ENCODE measurements at places on chromosomes 12 and 14.

- no peak for DNase-seq
These were observed 92.5 kb downstream of the DPF3 start for GRCh38 chr14:72801381-72801812.

DNA sequence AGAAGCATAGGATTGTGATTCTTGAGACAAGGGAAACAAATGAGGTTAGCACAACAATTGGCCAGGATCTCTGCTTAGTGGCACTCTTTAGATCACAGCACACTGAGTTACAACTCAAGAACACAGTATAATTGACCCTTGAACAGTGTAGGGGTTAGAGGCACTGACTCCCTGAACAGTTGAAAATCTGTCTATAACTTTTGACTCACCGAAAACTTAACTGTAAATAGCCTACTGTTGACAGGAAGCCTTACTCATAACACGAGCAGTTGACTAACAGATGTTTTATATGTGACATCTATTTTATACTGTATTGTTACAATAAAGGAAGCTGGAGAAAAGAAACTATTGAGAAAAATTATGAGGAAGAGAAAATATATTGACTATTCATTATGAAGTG is 296.1 kb downstream of the RERGL start:
- DNase-seq, result no peak

GRCh38 chr12:12007713-12008231 is 63.0 kb upstream of the BCL2L14 start:
- DNase-seq, result no peak

GRCh38 chr12:123391546-123392343 is 7.8 kb downstream of the KMT5A start:
- no peak for DNase-seq

- DNase-seq, result no peak
These were observed 236.3 kb upstream of the NAV3 start for GRCh38 chr12:77594366-77594765.

GRCh38 chr12:109625749-109626377 is 52.3 kb downstream of the MVK start:
- DNase-seq, result no peak

DNA sequence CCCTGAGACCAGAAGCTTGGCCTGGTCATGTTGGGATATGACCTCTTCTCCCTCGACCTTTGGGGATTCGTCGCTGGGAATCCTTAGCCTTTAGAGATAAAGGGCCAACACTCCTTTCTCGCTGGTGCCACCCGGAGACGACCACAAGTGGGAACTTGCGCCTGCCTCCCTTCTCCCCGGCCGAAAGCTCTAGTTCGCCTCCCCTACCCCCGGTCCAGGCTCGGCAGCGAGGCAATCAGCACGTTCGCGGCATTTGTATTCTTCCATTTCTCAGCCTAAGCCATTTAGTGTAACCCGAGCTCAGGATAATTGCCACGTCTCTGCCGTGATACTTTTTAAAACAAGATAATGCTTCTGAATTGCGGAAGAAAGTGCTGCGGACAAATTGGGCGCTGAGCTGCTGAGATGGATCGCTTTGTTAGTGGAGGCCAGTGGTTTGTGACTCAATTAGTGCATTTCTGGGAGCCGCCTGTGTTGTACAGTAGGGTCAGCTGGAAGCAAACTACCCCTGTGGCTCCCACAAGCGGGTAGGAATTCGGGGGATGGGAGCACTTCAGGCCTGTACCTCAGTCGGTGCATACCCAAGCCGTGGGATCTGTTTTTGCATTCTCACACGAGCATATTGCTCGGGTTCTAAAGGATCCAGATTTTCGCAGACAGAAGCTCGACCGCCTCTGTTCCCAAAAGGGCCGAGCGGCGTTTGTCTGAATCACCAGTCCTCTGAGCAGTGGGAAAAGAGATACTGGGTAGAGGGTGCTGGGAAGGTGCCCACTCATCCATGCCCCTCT is 6.8 kb upstream of the SIX1 start:
- no peak for DNase-seq

DNA sequence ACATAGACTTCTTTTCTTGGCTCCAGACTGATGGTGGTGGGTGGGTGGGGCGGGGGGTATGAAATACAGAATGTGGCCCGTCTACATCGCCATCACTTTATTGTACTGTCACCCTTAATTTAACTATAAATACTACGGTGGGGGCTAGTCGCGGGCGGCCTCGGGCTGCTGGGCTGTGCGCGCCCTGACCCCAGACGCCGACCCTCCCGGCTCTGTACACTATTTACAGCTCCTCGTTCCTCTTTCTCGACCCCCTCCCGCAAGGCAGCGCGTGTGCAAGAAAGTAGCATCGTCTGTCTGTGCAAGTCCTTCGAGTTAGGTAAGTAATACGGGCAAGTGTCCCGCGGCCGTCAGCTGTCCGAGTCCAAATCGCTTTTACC is 1.8 kb downstream of the GSC start:
- DNase-seq, result no peak
